ENCODE measurements at places on chromosomes 2 and 18.

DNA sequence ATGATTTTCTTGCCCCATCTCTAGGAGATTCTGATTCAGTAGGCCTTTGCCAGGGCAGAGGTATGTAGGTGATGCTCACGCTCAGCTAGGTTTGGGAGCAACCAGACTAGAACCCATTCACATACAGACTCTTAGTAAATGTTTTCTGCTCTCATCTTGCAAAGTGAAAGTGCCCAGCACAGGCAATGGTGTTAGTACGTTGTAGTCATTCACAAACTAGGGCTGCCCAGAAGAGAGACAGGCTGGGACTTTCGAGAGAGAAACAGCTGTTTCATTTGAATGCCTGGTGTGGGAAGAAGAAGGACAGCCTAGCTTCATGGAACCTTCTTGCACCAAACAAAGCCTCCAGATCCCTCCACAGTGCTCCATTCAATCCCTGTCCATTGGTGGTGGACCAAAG is 19.4 kb downstream of the DDX18 start:
- DNase-seq: no peak

DNA sequence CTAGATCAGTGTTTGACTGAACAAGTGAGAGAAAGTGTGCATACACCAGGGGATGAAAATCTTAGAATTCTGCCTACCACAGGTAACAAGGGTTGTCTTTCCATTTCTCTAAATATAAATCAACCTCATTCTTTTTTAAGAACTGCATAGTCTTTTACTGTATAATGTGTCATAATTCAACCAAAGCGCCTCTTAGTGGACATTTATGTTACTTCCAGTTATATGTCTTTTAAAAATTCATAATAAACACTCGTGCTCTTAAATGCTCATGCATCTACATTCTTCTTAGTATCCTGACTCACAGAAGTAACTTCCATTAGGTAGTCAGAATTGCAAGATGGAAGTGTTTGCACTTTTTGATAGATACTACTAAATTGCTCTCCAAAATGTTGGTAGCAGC is 76.2 kb downstream of the CHRNA1 start:
- DNase-seq: no peak

DNA sequence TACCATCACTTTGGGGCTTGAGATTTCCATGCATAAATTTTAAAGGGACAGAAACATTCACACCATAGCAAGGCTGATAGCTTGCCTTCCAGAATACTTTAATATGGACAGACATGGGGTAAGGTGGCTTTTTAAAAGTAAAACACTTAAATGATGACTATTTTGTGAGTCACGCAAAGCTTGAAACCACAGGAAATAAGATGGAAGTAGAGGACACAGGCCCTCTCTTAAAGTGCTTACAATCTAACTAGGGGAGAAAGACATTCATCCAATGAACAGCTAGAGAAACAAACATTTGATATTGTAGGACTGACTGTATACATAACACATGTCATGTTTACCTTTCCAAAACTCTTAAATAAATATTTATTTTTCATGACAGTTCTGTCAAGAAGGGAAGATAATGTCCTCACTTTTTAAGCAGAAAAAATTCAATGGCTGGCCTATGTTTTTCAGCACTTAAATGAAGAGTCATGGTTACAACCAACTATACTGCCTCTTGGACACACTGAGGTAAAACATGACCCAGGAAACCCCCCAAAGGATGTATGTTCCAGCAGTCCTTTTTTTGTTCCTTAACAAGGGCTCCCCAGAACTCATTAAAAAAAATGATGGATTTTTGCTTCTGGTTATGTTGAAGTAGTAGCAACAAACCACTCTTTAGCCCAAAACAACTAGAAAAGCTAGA is 120.0 kb upstream of the RBMS1 start:
- no peak for DNase-seq

GRCh38 chr18:61785588-61785987 is 107.2 kb downstream of the RNF152 start:
- DNase-seq: no peak

DNA sequence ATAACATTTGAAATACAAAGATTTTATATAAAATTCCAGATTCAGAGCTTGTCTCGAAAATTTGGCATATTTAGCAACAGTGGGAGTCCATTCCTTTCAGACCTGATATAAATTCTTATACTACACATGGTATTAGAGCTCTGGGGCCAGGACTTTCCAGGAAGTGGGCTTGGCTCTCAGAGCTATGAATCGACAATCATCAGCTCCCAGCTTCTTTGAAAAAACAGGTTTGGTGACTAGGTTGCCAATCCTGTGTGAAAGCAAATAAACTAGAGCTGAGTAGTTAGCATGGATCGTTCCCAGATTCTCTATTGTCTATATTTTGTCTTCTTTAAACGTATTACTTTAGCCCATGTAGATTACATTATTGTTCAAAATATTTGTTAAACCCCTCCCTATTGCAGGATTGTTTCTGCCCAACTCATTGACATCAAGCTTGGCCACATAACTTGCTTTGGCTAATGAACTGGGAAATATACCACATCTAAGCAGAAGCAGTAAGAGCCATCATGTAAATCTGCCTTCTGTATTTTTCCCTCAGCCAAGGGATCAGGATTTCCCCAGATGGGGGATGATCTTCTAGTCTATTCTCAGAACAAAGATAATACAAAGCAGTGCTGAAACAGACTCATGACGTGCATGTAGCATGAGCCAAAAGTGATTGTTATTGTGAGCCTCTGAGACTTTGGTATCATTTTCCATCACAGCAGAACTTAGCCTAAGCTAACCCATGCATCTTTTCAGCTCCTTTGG is 105.4 kb downstream of the KCNH7 start:
- no peak for DNase-seq

DNA sequence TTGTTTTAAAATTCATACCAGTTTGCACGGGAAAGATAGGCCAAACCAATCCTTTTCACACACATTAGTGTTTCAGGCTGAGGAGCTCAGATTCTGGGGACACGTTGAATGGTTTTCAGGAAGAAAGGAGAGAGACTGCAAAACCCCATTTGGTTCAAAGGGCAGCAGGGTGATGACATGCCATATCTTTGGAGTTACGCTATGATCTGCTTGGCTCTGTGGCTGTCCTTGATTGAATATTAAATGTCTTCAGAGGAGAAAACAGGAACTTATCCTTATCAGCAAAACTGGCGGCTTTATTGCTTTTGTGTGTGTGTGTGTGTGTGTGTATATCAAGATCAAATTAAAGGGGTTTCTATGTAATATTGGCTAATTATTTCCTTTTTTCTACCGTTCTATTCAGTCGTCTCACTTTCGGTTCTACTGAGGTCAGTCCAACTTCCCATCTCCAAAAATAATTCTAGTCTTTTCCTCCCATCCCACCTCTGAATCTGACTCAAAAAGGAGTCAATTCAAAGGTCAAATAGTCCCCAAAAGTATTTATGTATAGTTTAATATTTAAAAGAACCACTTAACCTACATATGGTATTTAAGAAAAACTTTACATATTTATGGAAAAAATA is 292.9 kb upstream of the CCDC68 start:
- no peak for DNase-seq

GRCh38 chr18:56851774-56852173 is 200.6 kb downstream of the WDR7 start:
- no peak for DNase-seq

- DNase-seq: no peak
Measured at GRCh38 chr2:9434489-9434888, 11.0 kb downstream of the CPSF3 start.

- DNase-seq: no peak
Measured at GRCh38 chr2:175170659-175171304, 2.8 kb upstream of the ATF2 start.

DNA sequence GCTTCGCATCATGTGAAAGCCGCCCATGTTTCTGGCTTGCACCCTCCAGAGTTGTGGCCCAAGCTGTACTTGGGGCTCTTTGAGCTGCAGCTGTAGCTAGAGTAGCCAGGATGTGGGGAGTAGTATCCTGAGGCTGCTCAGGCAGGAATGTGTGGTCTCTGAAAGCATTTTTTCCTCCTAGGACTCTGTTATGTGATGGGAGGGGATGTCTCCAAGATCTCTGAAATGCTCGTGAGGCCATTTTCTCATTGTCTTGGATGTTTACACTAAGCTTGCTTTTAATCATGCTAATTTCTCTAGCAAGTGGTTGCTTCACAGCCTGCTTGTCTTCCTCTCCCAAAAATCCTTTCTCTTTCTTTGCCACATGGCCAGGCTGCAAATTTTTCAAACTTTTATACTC is 687.6 kb downstream of the DCDC2C start:
- DNase-seq: no peak

DNA sequence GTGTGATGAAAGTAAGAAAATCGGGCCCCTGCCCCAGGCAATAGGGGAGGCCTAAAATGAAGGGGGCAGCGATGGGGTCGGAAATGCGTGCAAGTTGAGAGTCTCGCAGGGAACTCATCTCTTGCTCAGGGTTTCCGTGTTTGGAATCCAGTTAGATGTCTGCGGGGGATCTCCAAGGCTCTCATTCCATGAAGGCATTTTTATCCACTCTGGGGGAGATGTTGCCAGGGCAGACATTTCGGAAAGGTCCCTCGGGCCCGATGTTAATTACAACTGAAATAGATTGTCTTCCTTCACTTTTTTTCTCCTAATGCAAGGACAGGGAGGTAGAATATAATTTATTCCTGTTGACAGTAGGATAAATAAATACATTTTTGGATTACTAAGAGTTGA is 12.8 kb upstream of the SKOR2 start:
- no peak for DNase-seq

GRCh38 chr2:96092573-96092877 is 23.8 kb downstream of the ADRA2B start:
- DNase-seq: no peak

GRCh38 chr2:118222672-118223421 is 134.6 kb downstream of the INSIG2 start:
- DNase-seq: no peak

DNA sequence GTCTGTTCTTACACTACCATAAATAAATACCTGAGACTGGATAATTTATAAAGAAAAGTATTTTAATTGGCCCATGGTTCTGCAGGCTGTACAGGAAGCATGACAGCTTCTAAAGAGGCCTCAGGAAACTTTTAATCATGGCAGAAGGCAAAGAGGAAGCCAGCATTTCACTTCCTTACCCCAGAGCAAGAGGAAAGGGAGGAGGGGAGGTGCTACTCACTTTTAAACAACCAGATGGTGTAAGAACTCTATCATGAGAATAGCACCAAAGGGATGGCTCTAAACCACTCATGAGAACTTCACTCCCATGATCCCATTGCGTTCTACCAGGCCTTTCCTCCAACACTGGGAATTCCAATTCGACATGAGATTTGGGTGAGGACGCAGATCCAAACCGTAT is 344.4 kb upstream of the SLC39A10 start:
- DNase-seq: no peak

DNA sequence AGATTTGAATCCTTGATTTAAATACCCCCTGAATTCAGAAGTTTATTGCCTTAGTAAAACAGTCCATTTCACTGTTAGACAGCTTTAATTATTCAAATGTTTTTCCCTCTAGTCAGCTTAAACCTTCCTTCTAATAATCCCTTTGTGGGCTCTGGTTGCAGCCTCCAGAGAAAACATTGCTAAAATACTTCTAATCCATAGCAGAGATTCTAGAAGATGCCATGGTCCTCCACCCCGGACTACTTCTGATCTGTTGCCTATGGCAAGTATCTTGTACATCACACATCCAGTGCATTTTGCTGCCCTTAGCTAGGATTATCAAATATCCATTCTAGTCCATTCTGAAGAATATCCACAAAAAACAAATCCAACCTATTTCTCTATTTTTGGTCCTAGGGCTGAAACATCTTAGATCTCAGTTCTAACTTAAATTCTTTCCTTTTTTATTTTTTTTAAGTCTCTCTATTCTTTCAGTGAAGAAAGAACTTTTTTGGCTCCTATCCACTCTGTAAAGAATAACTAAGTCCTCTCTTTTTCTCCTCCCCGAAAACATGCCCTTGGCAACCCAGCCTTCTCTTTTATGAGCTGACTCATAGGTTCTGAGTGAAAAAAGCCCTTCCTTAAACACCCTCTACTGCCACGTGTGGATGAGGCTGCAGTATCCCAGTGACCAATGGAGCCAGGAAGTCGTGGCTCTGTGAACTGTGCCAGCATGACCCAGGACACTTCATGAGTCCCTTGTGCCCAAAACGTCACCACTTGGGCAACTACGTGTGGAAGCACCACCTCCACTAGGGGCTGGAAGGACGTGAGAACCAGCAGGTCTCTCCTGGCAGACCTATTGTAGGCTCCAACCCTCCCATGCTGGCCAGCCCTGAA is 349.8 kb downstream of the TNS1 start:
- DNase-seq: no peak

Data from stimulated activated CD4-positive, alpha-beta T cell treated with anti-CD3 and anti-CD28 coated beads, Interleukin-1b, Interleukin-23, amount 100 ng/mL, for 4 hours (primary cell).